NCI-H82 (cell line): ENCODE measurements at places on chromosomes 2 and 18.

DNA sequence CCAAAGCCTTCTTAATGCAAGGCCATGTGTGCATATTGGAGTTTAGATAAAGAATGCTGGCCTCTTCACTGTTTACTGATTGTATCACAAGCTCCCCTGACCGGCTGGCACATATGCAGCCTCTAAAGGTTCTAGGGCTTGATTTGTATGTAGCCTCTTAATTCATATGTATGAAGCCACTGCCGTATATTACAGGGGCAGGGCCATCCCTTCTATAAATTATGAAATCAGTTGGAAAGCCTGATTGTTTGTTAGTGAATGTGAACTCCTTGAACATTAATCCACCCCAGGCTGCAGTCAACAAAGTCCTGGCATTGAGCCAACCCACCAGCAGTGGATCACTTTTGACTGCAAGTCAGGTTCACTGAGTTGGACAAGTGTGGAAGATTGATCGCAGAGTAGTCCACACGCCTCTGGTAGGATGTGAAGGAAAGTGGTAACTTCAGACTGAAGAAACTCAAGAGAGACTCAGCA is 61.6 kb upstream of the PARD3B start:
- DNase-seq: peak; percentile 86

GRCh38 chr2:110105608-110106467 is 9.8 kb downstream of the MALL start:
- DNase-seq: no peak

DNA sequence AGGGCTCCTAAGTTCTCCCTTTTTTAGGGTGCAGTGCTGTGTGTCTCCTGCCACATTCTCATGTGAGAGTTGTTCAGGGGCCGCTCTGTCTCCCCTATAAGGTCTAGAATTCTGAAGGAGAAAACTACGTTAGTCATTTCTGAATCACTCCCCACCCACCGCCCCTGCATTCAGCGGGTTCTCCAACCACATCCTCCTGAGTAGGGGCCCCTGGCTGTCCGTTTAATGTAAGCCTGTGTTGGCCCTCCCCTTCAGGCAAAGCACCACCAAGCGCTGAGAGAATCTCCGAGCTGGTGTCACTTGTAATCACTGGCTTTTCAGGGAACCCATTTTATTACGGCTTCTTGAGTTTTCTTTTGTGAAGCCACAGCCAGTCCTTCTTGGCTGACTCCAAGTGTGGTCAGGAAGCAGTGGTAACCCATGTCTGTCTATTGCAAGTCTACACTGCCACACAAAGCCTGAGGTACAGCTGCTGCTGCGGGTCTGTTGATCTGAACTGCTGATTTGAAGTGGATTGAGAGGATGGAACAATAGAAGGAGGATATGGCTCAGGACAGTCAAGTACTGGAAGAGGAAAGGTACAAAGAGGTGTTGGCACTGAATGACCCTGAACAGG is 16.9 kb downstream of the LCT start:
- DNase-seq: no peak

DNA sequence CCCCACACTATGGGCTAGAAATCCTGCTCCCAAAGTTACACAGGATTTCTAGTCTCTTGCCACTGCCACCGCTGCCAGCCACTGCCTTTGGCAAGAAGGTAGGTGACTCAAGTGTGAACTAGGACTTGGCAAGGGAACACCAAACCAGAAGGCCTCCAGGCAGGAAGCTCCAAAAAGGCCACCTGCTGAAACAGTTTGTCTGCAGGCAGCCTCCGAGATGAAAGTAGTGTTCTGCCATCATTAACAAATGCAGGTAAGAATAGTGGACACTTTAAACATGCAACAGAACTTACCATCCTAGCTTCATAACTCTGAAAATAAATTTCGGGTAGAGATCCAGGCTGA is 3.9 kb downstream of the ANKRD44 start:
- DNase-seq: no peak

GRCh38 chr2:165681841-165682240 is 112.2 kb downstream of the GALNT3 start:
- DNase-seq: no peak

DNA sequence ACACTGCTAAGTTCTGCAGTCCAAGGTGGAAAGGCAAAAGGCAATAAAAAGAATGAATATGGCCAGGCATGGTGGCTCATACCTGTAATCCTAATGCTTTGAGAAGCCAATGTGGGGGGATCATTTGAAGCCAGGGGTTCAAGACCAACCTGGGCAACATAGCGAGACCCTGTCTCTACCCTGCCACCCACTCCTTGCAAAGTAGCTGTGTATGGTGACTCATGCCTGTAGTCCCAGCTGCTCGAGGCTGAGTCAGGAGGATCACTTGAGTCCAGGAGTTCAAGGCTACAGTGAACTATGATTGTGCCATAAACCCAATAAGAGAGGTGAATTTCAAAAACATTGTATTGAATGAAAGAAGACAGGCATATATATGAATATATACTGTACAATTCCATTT is 2.4 kb downstream of the MYL12B start:
- no peak for DNase-seq

GRCh38 chr18:39053571-39053970 is 1488.0 kb upstream of the CELF4 start:
- DNase-seq: peak; percentile 85

- no peak for DNase-seq
Measured at GRCh38 chr18:60506190-60506589, 133.6 kb upstream of the MC4R start.

DNA sequence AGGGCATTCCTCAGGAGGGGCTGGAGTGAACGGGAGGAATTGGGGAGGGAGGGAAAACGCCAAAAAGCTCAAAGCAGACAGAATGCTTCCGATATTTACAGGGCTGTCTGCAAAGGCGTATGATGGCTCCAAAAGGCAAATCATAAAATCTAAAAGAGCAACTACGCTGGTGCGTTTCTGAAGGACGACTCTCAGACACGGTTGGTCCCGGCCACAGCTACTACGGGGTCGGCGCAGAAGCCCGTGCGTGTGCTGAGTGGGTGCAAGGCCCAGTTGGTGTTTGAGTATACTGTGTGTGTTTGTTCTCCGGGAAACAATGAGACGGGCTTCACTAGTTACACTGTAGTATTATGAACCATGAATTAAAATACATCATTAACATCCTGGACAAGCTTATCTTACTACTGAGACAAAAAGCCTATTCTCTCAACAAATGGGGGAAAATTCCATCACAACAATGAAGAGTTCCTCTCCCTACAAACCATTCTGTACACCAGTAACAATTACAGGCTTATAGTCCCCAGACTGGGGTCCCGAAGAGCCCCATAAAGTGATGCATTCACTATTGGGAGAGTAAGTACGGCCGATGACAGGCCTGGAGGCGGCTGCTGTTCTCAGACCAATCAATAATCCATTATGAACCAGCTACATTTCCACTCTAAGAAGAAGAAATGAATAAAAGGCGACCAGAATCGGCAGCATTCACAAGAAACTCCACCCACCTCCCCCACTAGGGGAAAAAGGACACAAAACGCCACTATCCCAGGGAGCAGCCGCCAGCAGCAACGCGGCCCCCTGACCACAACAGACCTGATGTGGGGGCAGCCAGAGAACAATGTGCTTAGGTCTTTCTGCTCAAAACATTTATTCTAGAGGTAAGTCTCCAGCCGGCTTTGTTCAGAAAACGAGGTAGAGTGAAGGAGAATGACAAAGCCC is 43.4 kb downstream of the ZNF516 start:
- peak; percentile 61 for DNase-seq

GRCh38 chr2:231929961-231930592 is 3.9 kb upstream of the NPPC start:
- peak; percentile 88 for DNase-seq

DNA sequence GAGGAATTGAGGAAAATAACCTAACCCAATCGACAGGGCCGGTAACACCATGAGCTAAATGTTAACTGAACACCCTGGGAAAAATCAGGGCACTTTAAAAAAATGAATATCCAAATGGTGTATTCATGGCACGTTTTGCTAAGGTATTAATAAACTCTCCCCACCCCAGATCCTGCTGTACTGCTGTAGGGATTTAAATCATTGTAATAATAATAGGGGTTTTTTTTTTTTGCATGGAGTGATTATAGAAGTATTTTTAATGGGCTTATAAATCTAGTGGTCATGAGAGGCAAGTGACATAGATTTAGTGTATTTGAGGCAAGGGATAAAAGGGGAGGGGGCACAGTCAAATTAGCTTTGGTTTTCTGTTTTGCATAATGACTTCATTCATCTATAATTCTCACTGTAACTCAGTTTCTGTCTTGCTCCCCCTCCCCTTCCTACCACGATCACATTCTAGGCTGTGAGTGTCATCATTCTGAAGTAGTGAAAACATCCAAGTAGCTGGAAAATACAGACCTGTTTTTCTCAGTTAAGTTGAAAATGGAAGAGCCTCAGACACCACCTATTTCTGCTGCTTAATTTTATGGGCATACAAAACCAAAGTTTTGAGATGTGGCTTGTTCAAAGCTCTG is 18.2 kb upstream of the MGAT5 start:
- DNase-seq: no peak

DNA sequence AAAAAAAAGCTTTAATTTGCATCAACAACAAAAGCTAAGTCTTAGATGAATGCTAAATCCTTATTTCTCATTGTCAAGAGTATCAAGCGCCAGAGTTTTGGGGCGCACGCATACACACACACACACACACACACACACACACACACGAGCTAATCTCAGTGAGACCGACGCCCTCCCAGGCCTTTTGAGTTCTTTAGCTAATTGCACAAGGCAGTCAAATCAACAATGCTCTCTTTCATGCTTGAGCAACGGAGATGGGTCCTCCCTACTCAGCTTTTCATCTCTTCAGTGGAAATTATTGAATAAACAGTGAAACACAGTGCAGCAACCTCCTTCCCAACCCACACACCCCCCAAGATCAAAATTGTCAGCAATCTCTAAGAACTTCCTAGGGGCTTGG is 19.2 kb downstream of the GKN1 start:
- no peak for DNase-seq

GRCh38 chr2:28011322-28011737 is 120.8 kb downstream of the BABAM2 start:
- DNase-seq: no peak

DNA sequence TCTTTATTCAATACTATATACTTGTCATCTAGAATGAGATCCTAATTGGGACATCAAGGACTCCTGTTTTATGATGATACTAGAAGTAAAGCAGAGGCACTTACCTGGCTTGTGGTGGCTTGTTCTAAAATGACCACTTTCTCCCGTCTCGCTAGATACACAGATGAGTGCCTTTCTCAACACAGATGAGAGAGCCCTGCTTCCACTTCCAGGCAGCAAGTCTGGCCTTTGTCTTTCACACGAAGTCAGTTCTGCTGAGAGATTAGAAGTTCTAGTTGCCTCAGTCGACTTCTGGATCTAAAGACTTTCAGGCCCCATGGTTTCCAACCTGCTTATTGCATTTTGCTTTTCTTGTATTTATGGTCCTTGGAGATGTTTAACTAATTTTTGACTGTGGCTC is 70.3 kb downstream of the PPP1R1C start:
- no peak for DNase-seq

GRCh38 chr18:78721981-78722380 is 257.6 kb upstream of the SALL3 start:
- DNase-seq: no peak

DNA sequence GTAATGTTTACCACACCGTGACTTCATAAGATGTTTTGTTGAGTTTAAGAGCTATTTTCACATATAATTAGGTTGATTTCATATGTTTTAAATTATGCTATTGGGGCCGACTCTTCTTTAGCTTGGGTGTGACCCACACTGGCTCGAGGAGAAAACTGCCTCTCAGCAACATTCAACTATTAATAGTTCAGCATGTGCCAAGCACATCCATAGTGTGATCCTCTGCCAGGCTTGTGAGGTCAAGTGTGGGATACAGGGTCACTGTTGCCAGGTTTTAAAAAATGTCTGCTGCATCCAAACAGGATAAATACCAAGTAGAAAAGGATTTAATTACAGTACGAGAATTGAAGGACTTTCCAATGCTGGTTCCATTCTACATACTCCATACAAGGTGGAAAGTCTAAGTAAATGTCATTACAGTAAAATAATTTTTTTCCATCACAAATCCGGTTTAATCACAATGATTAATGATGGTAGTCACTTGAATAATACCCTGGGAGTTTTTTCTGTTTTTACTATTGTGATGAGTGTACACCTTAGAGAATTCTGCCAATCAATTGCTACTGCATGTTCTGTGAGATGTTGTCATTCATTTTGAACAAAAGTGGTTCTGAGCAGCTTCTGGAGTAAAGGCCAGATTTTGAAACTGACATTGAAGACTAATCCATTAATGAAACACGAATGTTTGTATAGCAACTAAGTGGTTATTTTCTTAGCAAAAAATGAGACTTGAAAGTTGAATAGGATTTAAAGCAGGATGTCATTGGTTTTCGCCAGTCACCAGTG is 84.5 kb downstream of the ABI2 start:
- DNase-seq: no peak

DNA sequence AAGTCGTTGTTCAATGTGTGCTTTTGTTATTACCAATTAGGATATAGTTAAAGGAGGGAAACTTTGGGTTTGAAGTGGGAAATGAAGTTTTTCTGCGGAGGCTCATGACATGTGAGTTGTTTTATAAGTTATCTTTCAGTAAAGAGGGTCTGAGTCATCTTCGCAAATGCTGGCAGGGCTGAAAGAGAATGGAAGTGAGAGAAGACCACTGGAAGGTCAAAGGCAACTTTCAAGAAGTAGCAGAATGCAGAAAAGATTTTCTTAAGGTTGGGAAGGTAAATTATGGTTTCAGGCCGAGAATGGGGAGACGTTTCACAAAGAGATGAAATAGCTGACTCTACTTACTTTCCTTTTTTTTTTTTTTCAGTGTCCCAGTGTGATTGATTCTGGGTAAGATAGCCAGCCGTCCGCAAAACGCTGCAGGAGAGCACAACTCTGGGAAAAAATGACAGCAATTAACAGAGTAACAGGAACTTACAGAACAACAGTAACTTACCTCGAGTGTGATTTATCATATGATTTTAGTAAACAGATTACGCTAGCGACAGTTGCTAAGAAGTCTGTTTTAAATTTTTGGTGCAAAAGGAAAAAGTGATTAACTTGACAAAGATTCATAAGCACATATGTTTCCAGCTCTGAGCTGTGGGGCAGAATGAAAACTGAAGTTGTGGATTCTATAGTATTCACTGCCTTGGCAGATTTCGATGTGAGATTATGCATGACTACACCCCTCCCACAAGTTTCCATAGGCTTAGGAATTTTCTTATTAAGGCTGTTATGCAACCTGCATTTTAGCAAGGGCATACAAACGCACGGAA is 46.8 kb upstream of the ACTR3 start:
- no peak for DNase-seq

GRCh38 chr2:79447463-79447862 is 65.4 kb upstream of the CTNNA2 start:
- peak; percentile 19 for DNase-seq

- no peak for DNase-seq
Measured at GRCh38 chr2:55099878-55100820, 49.9 kb upstream of the RTN4 start.

- peak; percentile 17 for DNase-seq
Measured at GRCh38 chr2:174051741-174052583, 86.8 kb upstream of the SP3 start.

GRCh38 chr2:164178835-164179465 is 442.3 kb downstream of the GRB14 start:
- no peak for DNase-seq
